Mesangial cell (primary cell): ENCODE measurements at places on chromosomes 6 and 20. TPM values are rescaled to one million over a fixed set of nuclear protein-coding genes. Genes with fewer than 3 reads are reported as not detected.

The RFX6 gene
- not detected in 2 replicates for total RNA-seq

The ZNF165 gene
- 0.89 and 1.1 TPM in 2 replicates for total RNA-seq

The UNC5CL gene
- 1.1 and 22.1 TPM in 2 replicates for total RNA-seq

The PSORS1C2 gene
- total RNA-seq, result not detected in 2 replicates

The FYN gene
- total RNA-seq, result 19.2 and 31.8 TPM in 2 replicates

The COL11A2 gene
- total RNA-seq, result 0.33 and 0.63 TPM in 2 replicates

The GPX5 gene
- not detected in 2 replicates for total RNA-seq

The CBLN4 gene
- not detected in 2 replicates for total RNA-seq

The BEND6 gene
- total RNA-seq, result 2.3 and 4.1 TPM in 2 replicates

The BMP5 gene
- 0.16 and 0.25 TPM in 2 replicates for total RNA-seq

The PRSS16 gene
- 2.0 and 4.1 TPM in 2 replicates for total RNA-seq

The MRAP2 gene
- total RNA-seq, result under 0.01 and 0.13 TPM in 2 replicates

The MAFB gene
- 0.33 and 1.1 TPM in 2 replicates for total RNA-seq

The SALL4 gene
- 0.65 and 1.8 TPM in 2 replicates for total RNA-seq

The PRR18 gene
- total RNA-seq, result under 0.01 TPM in 2 replicates

The COL20A1 gene
- total RNA-seq, result 0.16 TPM in 1 of 2 replicates, not detected in the other

The SOBP gene
- 0.63 and 0.98 TPM in 2 replicates for total RNA-seq

The OPRL1 gene
- 0.33 and 1.5 TPM in 2 replicates for total RNA-seq

The ADGRF5 gene
- under 0.01 TPM in 2 replicates for total RNA-seq

The OR2H1 gene
- not detected in 2 replicates for total RNA-seq

The C6orf141 gene
- total RNA-seq, result 2.3 and 9.1 TPM in 2 replicates

The ULBP3 gene
- total RNA-seq, result 14.7 and 17.2 TPM in 2 replicates

The METTL24 gene
- 0.65 and 6.6 TPM in 2 replicates for total RNA-seq

The PPP1R16B gene
- under 0.01 TPM in 1 of 2 replicates, not detected in the other for total RNA-seq

The OTOR gene
- total RNA-seq, result not detected in 2 replicates

The SLC22A3 gene
- 18.1 and 25.1 TPM in 2 replicates for total RNA-seq

The CTAGE9 gene
- total RNA-seq, result not detected in 2 replicates

The ZNF831 gene
- total RNA-seq, result not detected in 2 replicates

The OR10C1 gene
- not detected in 2 replicates for total RNA-seq

The CALHM5 gene
- 0.49 and 0.89 TPM in 2 replicates for total RNA-seq

The C20orf204 gene
- total RNA-seq, result 0.25 TPM in 1 of 2 replicates, not detected in the other

The KCNK17 gene
- total RNA-seq, result not detected in 2 replicates

The MYB gene
- 0.38 and 1.5 TPM in 2 replicates for total RNA-seq

The GABRR2 gene
- 0.13 TPM in 1 of 2 replicates, not detected in the other for total RNA-seq
